ENCODE measurements at places on chromosomes 16 and 17.

DNA sequence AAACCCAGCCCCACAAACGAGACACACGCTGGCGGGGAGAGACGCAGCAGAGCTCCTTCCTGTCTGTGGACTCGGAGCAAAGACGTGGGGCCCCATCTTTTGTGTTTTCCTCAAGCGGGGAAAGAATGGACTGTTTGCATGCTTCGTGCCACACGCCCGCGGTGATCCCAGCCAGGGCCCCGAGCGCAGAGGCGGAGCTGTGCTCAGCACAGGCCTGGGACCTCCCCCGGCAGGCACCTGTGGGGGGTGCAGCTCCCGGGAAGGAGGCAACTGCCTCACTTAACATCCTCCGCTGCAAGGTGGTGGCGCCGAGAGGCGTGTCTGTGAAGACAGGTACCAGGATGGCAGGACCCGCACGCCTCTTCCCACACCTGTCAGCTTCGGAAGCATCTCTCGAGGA lies 19.1 kb downstream of the TRARG1 start:
- peak; percentile 51 for DNase-seq

DNA sequence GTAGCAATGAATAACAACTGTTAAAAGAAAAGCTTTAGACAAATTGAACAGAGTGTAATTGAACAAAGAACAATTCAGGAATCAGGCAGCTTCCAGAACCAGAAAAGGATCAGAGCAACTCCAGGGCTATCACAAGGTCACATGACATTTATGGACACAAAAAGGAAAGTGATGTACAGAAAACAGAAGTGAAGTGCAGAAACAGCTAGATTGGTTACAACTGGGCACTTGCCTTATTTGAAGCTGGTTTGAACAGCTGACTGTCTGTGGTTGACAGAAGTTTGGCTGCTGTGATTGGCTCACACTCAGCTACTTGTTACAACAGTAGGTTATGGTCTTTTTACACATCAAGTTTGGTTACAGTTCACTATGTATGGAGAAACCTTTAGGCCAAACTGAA lies 14.8 kb downstream of the EFCAB5 start:
- no peak for DNase-seq

- DNase-seq: no peak
Observed at GRCh38 chr17:21200590-21201297, 13.2 kb downstream of the TMEM11 start.

- no peak for DNase-seq
Observed at GRCh38 chr16:47043970-47044684, 70.7 kb upstream of the DNAJA2 start.

DNA sequence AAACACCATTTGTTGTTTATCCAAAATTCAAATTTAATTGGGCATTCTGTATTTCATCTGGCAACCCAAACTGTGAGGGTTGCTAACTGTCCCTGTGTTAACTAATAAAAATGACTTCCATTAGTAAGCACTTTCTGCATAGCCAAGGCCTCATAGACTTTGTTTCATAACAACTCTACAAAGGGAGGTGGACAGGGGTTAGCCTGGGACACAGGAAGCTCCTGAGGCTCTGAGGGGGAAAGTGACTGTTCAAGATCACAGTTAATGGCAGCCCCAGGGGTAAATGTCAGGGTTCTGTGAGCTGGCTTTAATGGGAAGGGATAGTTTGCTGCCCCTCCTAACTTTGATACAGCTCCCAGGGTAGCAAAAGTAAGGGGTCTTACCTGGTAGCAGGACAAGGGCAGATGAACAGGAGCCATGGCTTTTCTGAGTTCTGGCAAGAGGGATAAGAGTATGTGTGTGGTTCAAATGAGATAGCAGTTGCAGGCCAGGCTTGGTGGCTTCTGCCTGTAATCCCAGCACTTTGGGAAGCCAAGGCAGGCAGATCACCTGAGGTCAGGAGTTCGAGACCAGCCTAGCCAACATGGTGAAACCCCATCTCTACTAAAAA lies 2.2 kb downstream of the HEATR9 start:
- no peak for DNase-seq

DNA sequence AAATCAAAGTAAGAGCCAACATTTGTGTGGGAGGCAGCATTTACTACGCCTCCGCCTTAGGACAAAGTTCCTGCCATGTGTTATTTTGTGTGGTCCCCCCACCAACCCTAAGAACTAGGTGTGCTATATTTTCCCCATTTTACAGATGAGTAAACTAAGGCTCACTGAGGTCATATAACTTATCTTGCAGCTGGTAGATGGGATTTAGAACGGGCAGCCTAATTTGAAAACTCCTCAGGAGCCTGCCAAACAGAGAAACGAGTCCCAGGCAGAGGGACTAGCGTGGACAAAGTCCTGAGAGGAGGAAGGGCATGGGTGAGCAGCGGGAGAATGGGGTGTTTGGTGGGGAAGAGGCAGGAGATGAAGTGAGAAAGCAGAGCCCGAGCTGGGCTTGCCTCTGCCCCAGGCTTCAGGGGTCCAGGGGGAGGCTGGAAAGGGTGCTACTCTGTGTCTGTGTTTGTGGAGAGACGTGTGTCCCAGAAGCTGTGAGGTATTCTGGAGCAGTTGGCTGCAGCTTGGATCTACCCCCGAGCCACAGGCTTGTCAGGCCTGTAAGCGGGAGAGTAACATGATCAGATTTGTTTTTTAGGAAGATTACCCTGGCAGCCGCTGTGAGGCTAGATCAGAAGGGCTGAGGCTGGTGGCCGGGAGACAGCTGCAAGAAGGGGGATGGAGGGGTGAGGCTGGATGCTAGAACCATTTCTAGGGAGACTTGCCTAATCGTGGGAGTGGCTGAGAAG lies 5.0 kb downstream of the MLLT6 start:
- no peak for DNase-seq

- no peak for DNase-seq
Observed at GRCh38 chr17:73814075-73814474, 169.8 kb upstream of the SDK2 start.

- DNase-seq: peak; percentile 27
Observed at GRCh38 chr17:20267459-20267842, 199.9 kb downstream of the LGALS9B start.

DNA sequence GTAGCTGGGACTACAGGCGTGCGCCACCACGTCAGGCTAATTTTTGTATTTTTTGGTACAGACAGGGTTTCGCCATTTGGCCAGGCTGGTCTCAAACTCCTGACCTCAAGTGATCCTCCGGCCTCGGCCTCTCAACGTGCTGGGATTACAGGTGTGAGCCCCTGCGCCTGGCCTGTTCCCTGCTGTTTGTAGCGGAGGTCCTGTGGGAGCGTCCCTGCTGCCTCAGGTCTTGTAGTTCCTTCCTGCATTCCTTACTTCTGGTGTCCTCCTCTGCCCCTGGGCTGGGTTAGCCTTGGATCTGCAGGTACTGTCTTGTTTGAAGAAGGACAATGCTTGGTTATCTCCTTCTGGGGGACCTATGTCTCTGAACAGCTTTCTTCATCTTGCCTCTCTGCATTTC lies 23.6 kb upstream of the G6PC1 start:
- DNase-seq: no peak

DNA sequence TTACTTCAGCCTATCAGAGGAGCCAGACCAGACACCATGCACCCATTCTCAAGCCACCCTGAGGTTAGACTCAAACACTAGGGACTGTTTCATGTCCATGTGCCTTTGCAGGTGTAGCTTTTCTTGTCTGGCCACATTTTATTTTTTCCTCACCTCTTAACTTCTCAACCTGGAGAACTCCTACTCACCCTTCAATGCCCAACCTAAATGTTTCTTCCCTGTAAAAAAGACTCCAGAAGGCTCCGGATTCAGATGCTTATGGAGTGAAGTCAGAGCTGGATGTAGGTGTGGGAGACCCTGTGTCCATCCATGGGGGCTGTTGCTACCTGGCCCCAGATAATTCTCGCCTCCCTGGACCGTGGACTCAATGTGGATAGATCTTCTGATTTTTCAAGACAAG lies 44.0 kb upstream of the NLRP1 start:
- DNase-seq: no peak

DNA sequence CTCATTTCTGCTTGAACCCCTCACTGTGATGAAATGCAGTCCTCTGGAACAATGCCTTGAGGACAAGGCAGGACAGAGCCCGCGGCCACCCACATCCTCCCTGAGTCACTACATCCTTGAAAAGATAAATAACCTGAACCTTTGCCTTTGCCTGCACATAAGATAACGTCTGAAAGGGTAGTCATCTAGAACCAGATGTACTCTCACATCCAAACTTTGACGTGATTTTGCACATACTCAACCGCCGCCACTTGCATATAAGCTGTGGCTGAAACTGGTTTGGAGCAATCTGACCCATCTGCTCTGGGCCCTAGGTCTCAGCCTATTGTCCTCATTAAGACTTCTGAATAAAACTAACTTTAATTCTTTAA lies 252.1 kb downstream of the PHKB start:
- no peak for DNase-seq

DNA sequence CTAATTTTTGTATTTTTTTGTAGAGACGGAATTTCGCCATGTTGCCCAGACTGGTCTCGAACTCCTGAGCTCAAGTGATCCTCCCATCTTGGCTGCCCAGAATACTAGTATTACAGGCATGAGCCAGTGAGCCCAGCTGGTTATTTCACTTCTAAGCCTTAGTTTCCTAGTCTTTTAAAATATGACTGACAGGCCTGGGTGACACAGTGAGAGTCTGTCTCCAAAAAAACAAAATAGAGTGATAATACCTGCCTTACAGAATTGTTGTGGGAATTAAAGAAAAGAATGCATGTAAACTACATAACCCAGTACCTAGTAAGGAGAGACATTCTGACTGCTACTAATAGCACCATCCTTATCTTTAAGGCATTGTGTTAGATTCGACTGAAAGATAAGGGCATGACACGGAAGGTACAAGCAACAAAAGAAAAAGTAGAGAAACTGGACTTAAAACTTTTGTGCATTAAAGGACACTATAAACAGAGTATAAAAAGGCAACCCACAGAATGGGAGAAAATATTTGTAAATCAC lies 11.6 kb downstream of the TOM1L2 start:
- no peak for DNase-seq

DNA sequence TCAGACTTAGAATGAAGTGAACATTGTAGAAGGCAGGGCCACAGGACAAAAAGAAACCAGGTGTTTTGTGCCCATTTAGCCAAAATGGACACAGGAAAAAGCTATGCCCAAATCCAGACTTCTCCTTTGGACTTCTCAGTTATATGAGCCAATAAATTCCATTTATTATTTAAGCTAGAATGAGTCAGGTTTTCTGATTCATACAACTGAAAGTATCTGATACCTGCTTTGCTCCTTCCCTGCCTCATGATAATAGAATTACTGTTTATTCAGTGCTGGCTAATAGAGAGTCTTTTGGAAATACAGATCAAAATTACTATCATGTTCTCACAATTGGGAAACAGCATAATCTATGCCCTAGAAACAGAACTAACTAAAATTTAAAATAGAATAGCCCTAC lies 8.7 kb upstream of the CPD start:
- DNase-seq: no peak

DNA sequence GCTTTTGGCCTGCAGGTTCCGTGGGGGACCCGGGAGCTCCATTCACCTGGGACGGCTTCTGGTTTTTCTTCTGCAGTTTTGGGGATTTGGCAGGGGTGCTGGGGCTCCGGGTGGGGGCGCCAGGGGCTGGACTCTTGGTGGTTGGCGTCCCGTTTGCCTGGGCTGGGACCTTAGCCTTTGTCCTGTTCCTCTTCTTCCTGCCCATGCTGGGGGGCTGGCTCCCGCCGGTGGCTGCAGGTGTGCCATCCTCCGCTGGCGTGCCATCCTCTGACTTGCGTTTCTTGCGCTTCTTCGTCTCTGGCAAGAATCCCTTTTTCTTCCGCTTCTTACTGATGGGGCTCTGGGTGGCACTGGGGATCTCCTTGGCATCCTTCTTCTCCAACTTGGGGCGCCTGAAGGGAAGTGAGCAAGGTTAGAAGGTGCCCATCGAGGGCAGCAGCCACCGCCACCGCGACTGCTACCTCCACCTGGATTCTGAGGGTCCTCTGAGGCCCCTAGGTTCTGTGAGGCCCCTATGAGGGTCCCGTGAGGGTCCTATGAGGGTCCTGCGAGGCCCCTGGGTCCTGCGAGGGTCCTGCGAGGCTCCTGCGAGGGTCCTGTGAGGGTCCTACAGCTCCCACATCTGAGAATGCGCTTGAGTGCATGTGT lies 15.5 kb downstream of the MYBBP1A start:
- no peak for DNase-seq

- no peak for DNase-seq
Observed at GRCh38 chr17:40056379-40057015, 2.3 kb upstream of the MED24 start.

- DNase-seq: no peak
Observed at GRCh38 chr16:22240023-22240710, 34.1 kb downstream of the EEF2K start.

GRCh38 chr16:49116873-49117272 lies 164.8 kb downstream of the CBLN1 start:
- no peak for DNase-seq

- DNase-seq: no peak
Observed at GRCh38 chr16:25709213-25709612, 17.5 kb downstream of the HS3ST4 start.

DNA sequence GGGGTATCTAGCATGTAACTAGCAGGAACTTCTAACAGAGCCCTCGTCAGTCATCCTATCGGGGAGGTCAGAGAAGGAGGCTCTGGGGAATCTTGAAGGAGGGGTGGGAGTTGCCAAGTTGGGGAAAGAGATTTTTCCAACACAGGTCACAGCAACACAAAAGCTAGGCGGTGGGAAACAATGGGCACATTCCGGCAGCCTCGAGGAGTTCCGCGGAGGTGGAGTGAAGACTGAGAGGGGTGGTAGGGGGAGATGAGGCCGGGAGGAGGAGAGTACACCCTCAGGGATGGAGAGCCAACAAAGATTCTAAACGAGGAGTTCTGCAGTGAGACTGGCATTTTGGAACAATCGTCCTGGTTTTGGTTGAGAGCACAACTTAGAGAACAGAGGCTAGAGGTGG lies 13.5 kb upstream of the CALB2 start:
- DNase-seq: no peak

DNA sequence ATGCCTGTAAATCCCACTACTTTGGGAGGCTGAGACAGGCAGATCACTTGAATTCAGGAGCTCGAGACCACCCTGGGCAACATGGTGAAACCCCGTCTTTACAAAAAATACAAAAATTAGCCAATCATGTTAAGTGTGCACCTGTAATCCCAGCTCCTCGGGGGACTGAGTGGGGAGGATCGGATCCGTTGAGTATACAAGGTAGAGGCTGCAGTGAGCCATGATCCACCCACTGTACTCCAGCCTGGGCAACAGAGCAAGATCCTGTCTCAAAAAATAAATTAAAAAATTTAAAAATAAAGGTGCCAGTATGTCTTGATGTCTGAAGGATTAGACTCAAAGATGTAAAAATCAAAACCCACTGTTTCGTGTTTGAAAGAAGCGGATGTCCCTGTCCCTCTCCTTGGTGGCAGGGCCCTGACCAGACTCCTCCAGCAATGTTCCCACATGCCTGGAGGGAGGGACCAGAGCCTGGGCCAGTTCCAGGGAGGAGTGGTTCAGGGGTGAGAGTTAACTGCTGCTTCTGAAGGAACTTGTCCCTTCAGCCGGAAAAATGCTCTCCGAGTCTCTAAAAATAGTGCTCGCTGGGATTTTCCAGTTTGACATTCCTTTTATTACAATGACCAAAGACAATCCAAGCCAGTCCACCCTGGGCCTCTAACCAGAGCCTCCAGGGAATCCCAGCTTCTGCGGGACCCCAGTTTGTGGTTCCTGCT lies 9.4 kb upstream of the CMTM4 start:
- no peak for DNase-seq

GRCh38 chr17:77644181-77645071 lies 314.1 kb upstream of the TNRC6C start:
- DNase-seq: no peak

Data from stimulated activated CD4-positive, alpha-beta T cell treated with anti-CD3 and anti-CD28 coated beads, Interleukin-4, amount 100 ng/mL, for 4 hours (primary cell).